ENCODE measurements at places on chromosomes 4 and X.

- DNase-seq = no peak
Observed at GRCh38 chrX:126655061-126655460, 102.4 kb upstream of the DCAF12L1 start.

DNA sequence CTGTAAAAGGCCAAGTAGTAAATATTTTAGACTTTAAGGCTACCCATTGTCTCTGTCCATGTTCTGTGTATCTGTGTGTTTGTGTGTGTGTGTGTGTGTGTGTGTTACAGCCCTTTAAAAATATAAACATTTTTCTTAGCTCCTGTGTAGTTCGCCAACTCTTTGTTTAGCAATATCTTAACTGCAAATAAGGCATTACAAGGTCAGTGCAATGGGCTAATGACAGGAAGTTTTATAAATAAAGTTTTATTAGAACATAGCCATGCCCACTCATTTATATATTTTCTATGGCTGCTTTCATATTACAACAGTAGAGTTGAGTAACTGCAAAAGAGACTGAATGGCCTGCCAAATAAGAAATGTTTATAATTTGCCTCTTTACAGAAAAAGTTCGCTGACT, 5.9 kb upstream of the SLC7A11 start:
- no peak for DNase-seq

GRCh38 chr4:148539387-148539786, 97.2 kb upstream of the NR3C2 start:
- no peak for DNase-seq

- DNase-seq = no peak
Observed at GRCh38 chr4:4689694-4690440, 148.0 kb upstream of the STX18 start.

DNA sequence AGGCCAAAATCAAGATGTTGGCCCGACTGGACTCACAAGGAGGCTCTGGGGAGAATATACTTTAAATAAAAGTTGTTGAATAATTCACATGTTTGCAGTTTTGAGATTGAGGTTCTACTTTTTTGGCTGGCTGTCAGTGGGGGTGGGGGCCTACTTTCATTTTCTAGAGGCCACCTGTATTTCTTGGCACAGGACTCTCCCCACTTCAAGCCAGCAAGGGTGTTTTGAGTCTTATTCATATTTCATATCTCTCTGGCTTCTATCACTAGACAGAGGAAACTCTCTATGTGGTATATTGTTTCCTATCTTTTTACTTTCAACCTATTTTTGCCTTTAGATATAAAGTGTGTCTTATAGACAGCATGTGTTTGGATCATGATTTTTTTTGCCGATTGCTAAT, 266.4 kb downstream of the PRR32 start:
- DNase-seq = no peak

DNA sequence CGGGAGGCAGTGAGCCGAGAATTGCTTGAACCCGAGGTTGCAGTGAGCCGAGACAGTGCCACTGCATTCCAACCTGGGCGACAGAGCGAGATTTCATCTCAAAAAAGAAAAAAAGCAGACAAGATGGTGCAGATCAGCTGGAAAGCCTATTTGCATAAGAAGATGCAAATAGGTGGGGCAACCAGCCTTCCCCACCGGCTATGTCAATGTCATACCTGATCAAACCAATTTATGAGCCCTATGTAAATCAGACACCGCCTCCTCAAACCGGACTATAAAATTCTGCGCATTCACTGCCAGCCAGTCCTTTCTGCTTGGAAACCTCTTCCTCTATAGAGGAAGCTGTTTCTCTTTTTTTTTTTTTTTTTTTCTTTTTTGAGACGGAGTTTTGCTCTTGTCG, 64.5 kb upstream of the CHRNA9 start:
- DNase-seq = no peak

DNA sequence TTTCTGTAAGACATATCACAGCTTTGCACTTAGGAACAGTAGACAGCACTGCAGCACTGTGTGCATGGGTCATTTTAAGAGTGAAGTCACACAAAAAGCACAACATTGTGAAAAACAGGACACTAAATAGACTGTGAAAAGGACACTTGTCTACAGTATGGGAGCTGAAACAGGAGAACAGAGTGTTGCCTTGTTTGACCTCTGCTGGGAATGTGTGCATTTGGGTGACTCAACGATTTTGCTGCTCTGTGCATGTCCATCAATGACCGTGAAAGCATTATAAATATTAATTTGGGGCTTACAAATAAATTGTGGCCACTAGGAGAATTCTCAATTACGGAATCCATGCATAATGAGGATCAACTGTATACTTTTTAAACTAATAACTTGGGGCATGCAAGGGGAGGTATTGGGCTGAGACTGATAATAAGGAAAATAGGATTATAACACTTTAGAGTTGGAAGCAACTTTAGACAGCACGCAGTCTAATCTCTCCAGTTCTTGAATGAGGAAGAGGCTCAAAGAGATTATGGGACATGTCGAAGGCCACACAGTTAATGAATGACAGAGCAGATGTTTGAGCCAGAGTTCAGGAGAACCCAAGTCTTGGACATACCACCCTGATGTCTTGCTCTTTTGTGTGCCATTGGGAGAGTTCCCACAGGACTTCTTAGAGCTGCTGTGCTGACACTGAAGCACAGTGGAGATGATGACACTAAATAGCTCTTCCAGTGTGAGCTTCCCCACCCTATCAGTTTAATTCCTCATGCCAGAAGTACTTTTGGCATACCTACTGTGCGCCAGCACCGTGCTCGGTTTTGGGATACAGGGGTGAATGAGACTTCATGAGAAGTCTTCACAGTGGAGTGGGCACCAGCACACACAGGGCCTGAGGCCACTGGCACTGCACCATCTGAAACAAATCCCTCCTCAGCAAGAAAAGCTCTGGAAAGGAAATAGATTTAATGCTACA, 79.3 kb downstream of the FRAS1 start:
- no peak for DNase-seq

DNA sequence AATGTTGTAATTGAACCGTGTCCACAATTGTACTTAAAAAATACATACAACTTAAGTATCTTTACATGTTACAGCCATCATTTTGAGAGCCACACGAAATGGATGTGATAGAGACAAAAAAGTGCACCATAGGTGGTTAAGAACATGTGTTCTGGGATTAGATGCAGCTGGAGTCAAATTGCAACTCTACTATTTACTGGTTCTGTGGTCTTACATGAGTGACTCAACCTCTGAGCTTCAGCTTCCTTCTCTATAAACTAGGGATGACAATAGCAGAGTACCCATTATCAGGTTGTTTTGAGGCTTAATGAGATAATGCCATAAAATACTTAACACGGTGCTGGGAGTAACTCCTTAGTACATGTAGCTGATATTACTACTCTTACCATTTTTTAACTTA, 130.4 kb downstream of the IDS start:
- no peak for DNase-seq

DNA sequence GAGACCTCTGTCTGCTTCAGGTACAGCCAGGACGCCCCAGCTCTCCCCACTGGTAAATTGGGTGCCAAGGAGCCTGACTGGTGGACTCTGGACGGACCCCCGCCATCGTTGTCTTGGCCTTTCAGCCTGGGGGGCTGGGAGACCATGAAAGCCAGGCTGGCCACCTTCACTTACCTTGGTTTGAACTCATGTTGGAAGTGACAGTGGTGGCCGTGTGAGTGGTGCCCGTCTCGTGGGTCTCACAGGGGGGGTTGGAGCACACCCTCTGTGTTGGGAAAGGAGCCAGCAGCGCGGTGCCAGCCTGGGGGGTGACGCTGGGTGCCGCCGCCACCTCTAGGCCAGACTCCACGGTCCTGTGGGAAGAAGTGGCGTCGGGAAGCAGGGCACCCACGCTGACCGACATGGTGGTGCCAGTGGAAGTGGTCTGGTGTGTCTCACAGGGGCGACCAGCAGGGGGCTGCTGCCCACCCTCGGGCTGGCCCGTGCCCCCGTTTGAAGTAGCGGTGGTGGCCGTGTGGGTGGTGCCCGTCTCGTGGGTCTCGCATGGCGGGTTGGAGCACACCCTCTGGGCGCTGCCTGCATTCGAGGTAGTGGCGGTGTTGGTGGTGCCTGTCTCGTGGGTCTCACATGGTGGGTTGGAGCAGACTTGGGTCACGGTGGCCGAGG, 9.6 kb upstream of the RENBP start:
- no peak for DNase-seq

DNA sequence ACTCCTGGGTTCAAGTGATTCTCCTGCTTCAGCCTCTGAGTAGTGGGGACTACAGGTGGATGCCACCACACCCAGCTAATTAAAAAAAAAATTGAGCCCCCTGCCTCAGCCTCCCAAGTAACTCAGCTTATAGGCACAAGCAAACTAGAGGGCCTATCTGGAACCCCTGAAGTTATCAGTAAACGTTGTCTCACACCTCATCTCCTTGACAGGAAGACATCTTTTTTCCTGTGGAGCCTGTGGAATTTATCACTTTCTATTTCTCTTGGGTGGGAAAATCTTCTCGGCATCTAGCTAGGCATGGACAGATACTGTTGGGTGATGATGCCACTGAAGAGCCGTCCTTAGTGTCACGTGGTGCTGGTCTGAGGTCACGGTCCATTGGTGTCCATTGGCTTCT, 171.3 kb downstream of the SOWAHB start:
- no peak for DNase-seq

- DNase-seq = no peak
Observed at GRCh38 chrX:107562482-107562881, 65.8 kb upstream of the PRPS1 start.

DNA sequence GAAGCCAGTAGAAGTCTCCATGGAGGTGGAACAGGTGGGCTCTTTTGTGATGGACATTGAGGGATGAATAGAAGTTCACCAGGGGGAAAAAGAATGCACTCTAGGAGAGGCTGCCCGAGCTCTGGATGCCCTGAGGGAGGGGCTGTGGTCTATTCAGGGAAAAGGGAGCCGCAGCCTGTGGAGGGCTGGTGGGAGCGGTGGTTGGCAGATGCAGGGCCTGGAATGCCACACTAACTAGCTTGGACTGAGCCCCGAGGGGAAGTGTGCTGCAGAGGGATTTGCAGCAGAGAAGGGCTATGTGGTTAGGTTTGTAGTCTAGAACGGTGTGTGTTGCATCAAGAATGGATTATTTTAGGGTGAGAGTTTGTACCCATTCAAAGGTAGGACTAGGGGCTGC, 29.5 kb upstream of the PSAPL1 start:
- no peak for DNase-seq

DNA sequence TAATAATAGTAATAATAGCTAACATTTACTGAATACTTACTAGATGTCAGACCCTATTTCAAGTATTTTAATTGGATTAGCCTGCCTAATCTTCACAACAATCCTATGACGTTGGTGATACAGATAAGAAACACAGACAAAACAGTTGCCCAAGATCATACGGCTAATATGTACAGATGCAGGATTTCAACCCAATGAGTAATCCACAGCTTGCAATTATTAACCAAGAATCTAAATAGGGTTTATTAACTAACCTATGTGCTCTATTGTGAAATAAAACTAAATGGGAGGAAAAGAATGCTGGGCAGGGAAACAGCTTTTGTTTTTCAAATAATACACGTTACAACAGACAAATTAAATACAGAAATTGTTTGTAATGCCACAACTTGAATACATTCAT, 23.4 kb downstream of the FBXO8 start:
- no peak for DNase-seq

DNA sequence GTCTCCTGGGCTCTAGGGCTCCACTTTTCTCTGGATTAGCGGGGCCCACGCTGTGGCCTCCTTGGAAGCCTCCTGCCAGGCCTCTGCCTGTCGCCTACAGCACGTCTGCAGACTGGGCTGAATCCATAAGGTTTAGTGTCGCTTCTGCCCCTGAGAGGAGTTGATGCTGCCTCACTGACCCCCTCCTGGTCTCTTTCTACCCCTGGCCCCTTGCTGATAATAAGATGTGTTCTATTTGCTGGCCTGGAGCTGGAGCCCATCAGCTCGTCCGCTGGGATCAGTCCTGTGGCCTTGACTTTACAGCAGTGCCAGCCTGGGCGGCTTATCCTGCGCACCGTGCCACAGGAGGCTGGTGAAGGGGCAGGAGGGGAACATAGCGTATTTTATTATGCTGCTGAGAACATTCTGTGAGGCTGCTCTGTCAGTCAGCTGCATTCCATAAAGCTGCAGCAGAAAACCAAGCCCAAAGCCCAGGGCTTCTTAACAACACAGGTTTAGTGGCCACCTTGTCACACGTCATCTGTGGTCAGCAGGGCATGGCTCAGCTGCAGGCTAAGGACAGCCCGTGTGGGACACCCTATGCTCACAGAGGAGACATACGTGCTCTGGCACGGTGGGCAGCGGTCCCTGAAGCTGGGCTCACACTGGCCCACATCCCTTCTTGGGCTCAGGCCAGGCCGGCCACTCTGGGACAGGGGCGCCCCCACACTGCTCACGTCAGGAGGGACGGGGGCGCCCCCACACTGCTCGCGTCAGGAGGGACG, 29.3 kb upstream of the HGFAC start:
- no peak for DNase-seq

DNA sequence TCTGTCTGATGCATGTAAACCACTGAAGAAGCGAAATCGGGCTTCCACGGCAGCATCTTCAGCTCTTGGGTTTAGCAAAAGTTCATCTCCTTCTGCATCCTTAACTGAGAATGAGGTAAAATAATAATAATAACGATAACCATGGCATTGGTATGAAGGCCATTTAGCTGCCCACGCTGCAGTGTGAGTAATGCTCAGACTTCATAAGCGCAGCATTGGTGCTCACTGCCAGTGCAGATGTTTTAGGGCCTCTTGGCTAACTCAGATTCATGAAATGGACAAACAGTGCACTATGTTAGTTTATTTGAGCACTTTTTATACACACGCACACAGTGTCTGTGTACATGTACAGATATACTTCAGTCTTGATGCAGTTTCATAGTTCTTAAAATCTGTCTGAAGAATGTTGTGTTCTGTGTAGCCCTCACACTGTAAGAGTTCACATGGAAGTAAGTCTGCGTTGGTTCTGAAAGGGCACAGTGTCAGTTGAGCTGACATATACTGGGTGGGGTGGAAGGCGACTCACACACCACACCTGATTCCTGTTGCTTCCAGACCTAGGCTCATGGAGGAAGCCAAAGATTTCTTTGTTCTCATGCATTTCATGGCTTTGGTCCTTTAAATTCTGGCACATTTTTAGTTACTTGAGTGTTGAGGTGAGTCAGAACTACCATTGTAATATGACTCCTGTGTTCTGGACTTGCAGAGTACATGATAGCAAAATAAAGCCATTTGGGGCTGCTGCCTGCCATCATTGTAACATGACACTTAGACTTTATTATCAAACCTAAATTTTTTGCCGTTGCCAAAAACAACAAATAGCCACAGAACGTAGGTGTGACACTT, 68.7 kb downstream of the NSD2 start:
- no peak for DNase-seq

Data from stimulated activated CD8-positive, alpha-beta memory T cell treated with anti-CD3 and anti-CD28 coated beads, Interleukin-4, amount 100 ng/mL, for 4 hours (primary cell).